ENCODE measurements at places on chromosomes 13 and 19.
A peak's percentile ranks its signal among the peaks of the same experiment; 100 is the strongest.

DNA sequence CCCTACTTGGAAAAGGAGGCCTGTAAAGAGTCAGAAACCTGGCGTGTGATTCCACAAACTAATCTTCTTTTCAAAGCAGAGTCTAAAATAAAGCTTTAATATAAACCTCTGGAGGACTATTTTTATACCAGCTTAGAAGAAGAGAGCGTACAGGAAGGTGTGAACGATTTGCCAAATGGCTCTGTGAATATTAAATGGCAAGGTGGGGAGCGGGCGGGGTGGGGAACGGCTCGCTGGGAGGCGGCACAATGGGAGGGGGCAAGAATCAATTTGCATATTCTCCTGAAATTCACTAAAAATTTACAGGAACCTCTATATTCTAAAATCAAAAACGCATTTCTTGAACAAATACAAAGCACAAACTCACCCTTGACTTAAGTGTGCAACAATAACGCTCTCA, 982 bp downstream of the ZNF780B start:
- DNase-seq, result no peak

- no peak for DNase-seq
Measured at GRCh38 chr19:56112313-56112709, 8.8 kb downstream of the ZNF787 start.

DNA sequence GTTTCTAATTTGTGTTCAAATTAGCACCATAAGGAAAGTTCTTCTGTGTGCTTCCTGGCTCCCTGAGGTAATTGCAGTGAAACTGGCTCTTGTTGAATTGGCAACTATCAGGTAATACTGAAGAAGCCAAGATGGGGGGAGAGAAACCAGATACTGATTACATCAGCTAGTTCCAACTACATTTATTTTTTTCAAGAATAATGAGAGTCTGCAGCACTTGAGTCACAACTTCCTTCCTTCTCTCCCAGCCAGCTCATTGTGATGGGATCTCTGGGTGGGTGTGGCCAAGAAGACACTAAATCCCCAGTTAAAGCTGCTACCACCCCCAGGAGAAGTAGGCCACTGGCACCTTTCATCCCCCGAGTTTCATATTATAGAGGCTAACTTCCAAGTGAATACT, 100.7 kb upstream of the RXFP2 start:
- no peak for DNase-seq

GRCh38 chr13:113621046-113621445, 36.5 kb downstream of the TFDP1 start:
- DNase-seq, result no peak

GRCh38 chr13:45554604-45555109, 60.9 kb downstream of the ERICH6B start:
- DNase-seq, result no peak

DNA sequence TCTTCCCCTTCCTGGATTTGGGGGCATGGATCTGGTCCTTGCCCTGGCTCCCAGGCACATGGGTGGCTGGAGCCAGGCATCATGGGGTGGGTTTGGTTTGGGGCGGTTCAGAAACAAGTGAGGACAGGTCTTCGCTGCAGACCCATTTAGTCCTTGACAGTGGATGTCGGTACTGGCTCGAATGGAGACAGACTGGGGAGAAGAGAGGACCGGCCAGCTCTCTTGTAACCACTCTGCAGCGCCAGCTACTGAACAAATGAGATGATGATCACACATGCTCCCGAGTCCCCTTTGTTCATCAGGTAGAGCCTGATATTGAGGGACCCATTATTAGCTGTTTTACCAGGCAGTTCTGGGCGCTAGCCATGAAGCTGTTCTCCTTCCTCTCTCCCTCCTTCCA, 64.5 kb downstream of the CHST8 start:
- no peak for DNase-seq

GRCh38 chr13:44906713-44907112, 82.6 kb downstream of the NUFIP1 start:
- DNase-seq, result peak; percentile 87

DNA sequence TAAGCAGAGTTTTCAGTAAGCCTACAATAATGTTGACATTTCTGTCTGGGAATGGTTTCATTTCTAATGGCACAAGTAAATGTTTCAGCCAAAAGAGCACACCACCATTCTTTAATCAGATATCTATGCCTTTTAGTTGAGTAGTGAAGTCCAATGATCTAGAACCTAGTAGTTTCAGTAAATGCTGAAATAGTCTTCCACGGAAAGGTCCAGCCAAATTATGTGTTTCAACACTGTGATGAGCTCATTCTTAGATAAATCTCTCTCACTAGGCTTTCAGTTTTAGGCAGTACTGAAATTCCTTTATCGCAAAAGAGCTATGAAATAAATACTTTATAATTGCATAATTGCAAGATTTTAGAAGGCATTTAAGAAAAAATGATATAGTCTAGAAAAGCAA, 816.8 kb upstream of the PCDH9 start:
- DNase-seq, result no peak

DNA sequence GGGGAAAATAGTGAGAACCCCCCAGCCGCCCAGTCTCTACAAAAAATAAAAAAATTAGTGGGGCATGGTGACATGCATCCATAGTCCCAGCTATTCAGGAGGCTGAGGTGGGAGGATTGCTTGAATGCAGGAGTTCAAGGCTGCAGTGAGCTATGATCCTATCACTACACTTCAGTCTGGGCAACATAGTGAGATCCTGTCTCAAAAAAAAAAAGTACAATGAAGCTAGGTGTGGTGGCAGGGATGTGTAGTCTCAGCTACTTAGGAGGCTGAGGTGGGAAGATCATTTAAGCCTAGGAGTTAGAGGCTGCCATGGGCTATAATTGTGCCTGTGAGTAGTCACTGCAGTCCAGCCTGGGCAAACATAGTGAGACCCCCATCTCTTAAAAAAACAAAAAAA, 8.9 kb downstream of the PCCA start:
- DNase-seq, result no peak

DNA sequence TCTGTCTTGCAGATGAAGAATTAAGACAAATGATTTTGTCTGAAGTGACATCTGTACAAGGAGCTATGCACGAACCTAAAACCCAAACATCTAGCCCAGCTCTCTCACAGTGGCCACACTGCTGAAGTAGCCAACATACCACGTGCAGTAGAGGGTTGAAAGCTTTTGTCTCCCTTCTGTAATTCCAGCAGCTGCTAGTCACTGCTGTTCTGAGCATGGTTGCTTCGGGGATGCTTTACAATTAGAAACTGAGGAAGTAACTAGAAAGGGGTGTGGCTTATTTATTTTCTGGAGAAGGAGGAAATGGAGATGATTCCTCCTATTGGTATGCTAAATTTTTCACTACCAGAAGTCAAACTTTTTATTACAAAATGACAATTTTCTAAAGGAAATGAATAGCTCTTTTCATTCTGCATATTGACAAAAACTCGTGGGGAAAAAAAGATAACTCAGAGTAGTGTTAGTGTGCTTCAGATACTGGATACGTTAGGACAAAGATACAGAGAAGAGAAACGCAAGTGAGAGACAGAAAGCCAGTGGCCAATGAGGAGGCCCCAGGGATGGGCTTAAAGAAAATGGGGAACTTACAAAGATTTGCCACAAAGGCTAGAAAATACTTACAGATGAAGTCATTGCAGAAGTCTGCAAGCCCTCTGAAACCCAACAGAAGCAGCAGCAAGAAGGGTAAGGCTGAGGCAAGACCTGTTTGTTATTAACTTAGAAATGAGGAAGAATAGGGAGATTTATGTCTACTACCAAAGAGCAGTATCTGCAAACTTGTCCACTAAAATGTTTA, 192.7 kb upstream of the MIR17HG start:
- DNase-seq, result no peak

- no peak for DNase-seq
Measured at GRCh38 chr13:93450191-93450621, 223.6 kb downstream of the GPC6 start.

- no peak for DNase-seq
Measured at GRCh38 chr13:75319254-75319653, 162.7 kb downstream of the TBC1D4 start.

DNA sequence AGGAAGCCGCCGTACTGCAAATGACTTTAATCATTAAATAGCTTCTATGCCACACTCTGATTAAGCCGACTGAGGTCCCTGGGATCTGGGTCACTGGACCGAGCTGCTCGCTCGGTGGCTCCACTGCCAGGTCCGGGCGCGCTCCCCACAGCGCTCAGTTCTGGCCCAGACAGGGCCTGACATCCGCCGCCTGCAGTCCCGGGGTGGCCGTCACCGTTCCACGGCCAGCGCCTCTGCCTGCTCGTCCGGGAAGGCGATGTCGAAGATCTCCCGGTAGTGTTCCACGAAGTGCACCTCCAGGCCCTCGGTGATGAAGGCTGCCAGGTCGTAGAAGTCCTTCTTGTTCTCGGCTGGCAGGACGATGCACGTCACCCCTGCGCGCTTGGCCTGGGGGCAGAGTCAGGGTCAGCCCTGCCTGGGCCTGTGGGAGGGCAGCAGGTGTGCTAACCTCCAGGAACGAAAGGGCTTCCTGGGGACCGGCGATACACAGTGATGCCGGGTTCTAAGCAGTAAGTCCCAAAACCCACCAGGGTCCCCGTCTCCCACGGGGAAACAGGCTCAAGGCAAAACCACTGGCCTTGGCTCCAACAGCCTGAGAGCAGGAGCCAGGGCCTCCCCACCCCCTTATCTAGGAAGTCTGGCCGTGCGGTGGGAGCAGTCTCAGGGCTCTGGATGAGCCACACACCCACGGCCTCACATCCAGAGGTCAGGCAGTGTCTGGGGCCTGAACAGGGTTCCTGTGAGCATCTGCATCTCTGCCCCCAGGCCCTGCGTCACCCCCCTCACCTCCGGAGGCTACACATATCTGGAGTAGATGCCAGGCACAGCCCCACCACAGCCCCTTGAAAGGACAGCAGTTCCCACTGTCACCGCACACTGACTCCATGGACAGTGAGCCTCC, 2.0 kb downstream of the RPL36 start:
- DNase-seq, result no peak

DNA sequence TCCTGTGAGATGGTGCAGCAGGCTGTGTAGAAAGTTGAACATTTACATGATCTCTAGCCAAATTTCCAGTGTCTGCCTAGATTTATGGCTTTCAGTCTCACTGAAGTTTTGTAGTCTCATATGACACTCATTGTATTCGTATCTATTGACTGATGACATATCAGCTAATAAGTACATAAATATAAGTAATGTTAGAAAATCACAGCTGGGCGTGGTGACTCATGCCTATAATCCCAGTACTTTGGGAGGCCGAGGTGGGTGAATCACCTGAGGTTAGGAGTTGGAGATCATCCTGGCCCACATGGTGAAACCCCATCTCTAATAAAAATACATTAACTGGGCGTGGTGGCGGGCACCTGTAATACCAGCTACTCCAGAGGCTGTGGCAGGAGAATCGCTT, 54.7 kb upstream of the HTR2A start:
- DNase-seq, result no peak

DNA sequence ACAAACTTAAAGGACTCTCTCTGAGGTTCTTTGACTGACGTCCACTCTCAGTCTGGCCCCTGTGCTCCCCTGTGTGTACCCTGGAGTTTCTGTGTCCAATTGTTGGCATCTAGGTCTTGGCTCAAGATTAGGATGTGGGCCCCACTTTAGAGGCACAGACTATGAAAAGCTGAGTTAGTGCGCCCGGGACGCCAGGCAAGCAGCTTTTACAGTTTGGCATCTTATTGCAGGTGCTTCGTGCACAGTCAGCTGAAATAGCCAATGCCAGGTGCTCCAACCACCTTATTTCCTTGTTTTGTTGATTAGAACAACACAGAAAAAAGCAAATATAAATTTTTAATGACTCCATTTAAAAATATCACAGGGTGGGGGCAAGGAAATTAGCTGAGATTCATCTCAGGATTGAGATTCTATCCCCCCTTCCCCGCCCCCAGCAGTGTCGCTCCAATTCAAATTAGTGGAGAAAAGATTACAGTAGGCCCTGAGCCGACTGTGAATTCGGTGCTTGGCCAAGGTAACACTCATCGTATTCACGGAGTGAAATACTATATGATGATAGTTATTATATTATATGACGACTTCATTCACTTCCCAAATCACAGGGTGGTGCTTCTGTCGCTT, 4.3 kb downstream of the SOX1 start:
- no peak for DNase-seq

DNA sequence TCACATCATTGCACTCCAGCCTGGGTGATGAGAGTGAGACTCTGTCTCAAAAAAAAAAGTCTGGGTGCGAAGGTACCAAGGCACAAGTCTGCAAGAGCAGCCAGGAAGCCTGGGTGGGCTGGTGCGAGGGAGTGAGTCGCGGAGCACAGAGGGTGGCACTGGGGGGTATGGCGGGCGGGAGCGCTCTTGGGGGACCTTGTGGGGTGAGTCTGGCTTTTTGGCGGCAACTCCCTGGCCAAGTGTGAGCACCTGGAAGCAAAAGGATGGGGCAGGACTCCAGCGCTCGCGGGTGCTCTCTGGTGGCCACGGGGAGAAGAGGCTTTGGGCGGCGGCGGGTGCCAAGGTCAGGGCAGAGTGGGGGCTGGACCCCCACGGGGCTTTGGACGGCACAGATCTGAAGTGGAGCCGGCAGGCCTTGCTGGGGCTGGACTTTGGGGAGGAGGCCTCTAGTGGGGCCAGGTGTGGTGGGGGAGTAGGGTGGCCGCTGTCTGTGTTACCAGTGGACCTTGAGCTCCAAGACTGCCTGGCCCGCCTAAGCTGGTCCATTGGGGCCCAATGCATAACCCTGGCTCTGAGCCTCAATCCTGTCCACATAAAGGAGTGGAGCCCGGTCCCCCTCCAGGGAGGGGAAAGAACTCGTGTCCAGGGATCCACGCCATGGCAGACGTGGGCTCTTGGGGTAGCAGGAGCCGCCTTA, 1.6 kb downstream of the P2RY11 start:
- peak; percentile 59 for DNase-seq

GRCh38 chr13:76759877-76760276, 126.3 kb downstream of the KCTD12 start:
- DNase-seq, result no peak

DNA sequence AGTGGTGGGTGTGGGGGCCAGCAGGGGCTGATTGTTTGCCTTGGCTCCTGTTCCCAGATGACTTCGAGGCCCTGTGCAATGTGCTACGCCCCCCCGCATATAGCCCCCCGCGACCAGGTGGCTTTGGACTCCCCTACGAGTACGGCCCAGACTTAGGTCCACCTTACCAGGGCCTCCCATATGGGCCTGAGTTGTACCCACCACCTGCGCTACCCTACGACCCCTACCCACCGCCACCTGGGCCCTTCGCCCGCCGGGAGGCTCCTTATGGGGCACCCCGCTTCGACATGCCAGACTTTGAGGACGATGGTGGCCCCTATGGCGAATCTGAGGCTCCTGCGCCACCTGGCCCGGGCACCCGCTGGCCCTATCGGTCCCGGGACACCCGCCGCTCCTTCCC, 25.7 kb downstream of the LTBP4 start:
- no peak for DNase-seq

DNA sequence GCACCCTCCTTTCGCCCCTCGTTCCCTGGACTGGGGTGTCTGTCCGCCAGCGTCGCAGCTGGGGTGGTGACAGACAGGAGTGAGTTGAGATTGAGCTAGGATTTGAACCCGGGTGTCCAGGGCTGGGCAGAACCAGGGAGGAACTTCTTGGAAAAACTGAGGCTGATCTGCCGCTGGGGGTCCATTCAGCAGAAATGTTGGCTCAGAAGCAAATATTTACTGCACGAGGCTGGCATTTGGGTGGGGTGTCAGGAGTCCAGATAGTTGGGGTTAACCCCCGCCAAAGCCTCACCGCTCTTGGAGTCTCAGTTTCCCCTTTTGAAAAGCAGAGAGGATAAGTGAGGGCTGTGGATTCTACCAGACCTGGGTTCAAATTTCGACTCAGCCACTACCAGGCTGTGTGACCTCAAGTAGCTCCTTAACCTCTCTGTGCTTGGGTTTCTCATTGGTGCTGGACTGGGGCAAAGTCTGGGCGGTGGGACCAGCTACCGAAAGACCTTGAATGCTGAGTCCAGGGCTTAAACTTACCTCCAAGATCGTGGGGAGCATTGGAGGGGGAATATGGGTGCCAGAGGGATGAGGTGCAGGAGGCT, 20.9 kb downstream of the MAST3 start:
- DNase-seq, result no peak
